ENCODE measurements at places on chromosomes 3 and 15.

- no peak for DNase-seq
Measured at GRCh38 chr3:188542196-188542595, 388.2 kb downstream of the LPP start.

- DNase-seq: no peak
Measured at GRCh38 chr3:142651711-142652110, 55.5 kb downstream of the PLS1 start.

DNA sequence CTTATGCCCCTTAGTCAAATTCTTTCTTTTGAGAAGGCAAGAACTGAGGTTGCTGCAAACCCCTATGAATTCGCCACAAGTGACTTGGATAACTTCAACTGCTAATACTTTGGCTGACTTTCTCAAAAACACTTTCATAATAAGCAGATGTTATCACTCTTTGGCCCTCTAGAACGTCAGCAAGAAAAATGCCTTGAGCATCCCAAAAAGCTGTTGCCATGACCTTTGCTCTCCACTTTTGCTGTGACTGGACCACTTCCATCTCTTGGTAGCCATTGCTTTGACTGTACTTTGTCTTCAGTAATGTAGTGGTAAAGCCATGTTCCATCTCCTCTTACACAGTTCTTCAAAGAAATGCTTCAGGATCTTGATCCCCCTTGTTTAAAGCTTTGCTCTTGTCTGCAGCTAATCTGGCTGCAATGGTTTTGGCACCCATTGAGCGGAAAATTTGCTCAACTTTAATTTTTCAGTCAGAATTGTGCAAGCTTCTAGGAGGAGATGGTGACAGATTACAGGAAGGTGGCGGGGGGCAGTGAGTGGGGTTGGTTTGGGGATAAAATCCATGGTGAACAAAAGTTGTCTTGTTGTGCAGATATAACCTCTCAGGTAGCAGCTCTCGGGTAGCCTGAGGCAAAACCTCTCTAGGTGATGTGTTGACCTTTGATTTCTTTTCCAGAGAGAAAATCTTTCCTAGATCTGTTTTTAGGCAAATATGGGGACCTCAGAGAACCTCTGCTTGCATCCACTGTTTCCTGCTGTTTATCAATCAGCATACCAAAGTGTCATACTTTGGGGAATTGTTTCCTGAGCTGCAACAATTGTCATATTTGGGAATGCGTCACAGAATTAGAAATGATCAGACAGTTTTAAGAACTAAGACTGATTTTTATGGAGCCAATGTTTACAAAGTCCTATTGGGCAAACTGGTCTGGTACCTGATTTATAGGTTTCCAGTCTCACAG lies 83.6 kb downstream of the CCR1 start:
- DNase-seq: no peak

DNA sequence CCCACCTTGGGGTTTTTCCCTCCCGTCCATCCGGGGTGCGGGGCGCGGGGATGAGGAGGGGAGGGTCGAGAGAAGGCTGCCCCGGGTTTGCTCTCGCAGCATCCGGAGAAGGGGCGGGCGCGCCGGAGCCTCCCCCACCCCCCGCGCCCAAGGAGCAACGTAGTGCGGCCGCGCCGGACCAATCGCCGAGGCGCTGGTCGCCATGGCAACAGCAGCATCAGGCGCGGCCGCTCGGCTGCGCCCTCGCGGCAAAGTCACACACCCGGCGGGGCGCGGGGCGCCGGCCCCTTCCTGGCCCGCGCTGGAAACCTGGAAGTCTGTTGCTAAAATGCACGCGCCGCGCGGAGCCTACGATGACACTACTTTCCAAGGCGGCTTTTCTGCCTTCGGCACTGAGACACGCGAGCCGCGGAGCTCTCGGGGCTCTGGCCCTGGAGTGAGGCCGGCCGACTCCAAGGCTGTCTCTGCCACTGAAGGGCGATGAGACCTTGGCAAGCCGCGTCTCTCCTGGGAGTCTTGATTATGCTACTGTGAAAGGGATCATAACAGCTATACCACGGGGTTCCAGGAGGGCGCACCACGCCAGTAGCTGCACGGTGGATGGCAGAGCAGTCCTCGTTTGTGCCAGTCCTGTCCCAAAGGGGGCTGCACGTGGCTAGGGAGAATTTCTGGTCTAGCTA lies at the start of gene IQSEC1:
IQSEC1 (minus strand) TSS at position 104 of the 680 bp plus-strand sequence. CDS start 415 bp downstream, outside the sequence.
- peak; percentile 57 for DNase-seq

- no peak for DNase-seq
Measured at GRCh38 chr3:27127879-27128278, 241.3 kb downstream of the NEK10 start.

DNA sequence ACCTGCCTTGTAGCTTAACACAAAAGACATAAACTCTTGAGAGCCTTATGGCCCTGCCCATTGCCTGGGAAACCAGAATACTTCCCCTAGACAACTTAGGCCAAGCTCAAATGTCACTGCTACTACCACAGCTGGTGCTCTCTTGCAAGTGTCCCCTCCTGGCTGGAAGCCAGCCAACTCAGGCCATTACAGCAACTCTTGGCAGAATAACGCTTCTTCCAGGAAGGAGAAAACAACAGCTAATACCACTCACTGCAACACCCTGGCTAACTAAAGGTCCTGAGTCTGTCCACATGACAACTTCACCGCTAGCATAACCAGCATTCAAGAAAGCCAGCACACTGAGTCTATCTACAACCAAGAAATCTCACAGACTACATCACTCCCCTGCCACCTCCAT lies 5.1 kb upstream of the B4GALT4 start:
- no peak for DNase-seq

DNA sequence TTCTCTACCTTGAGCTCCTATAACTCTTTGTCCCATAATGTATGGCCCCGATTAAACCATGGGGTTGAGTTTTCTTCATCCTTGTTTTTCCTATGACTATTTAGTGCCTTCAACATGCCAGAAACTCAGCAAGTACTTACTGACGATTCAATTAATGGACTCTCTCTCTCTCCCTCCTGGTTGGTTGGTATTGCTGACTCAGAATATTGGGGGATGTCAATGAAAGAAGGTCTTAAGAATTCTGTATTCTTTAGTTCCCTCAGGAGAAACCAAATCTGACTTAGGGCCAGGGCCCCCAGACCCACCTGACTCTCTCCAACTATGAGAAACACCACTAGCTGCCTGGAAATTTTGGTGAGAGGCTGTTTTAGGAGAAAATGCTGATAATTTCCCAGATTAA lies 40.8 kb downstream of the TM4SF4 start:
- no peak for DNase-seq

GRCh38 chr15:87761736-87762509 lies 494.6 kb downstream of the NTRK3 start:
- no peak for DNase-seq

- DNase-seq: no peak
Measured at GRCh38 chr3:52477796-52478095, 17.4 kb upstream of the STAB1 start.

- DNase-seq: no peak
Measured at GRCh38 chr15:91710080-91710698, 143.3 kb upstream of the SLCO3A1 start.

DNA sequence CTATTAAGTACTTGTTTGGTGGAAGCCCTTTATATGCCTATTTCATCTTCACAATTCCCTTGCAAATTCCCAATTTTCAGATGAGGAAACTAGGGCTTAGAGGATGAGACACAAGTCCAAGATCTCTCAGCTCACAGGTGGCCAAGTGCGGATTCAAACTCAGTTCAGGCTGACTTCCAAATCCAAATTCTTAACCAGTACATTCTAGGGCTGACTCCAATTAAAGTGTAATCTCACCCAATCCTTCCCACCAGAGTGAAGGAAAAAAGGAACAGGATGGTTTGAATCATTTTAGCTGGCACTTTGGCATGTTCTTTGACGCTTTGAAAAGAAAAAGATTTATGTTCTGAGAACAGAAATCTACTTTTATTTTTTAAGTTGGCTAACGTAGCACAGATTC lies 12.7 kb downstream of the ARHGEF3 start:
- DNase-seq: no peak

- DNase-seq: no peak
Measured at GRCh38 chr3:141864281-141864970, 12.0 kb upstream of the ATP1B3 start.

DNA sequence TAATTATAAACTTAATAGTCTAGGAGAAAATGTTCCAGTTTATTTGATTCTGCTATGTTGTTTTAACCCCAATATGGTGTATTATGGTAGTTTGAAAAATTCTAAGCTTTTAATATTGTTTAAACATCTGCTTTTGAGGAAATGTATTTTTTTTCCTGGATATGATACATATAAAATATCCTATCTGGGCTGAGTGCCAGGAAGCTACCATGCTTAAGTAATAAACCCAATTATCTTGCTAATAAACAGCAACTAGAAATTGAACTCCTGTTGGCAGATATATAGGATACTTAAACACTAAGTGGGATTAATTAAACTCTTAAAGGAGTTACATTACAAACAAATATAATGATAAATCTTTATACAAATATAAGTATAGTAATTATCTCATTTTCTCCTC lies 293.7 kb upstream of the GRM7 start:
- DNase-seq: no peak

GRCh38 chr3:132675408-132675807 lies 15.3 kb downstream of the UBA5 start:
- no peak for DNase-seq

DNA sequence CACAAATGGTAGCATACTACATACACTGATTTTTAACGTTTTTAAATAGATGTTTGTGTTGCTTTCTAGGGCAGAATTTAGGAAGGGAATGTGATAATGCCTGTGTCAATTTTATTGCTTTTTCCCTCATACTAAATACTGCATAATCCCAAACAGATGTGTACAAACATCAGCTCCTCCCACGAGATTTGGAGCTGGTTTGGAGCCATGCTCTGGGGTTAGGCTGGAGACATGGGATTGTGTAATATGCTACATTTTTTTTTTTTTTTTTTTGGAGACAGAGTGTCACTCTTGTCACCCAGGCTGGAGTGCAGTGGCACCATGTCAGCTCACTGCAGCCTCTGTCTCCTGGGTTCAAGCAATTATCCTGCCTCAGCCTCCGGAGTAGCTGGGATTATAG lies 80.1 kb downstream of the EBLN2 start:
- DNase-seq: no peak

GRCh38 chr15:95541301-95541700 lies 789.2 kb upstream of the NR2F2 start:
- no peak for DNase-seq

GRCh38 chr15:50624616-50625168 lies 61.9 kb downstream of the TRPM7 start:
- DNase-seq: no peak

- no peak for DNase-seq
Measured at GRCh38 chr3:80472961-80473360, 705.2 kb upstream of the ROBO1 start.

- DNase-seq: no peak
Measured at GRCh38 chr15:101069654-101069973, 150.5 kb downstream of the LRRK1 start.

DNA sequence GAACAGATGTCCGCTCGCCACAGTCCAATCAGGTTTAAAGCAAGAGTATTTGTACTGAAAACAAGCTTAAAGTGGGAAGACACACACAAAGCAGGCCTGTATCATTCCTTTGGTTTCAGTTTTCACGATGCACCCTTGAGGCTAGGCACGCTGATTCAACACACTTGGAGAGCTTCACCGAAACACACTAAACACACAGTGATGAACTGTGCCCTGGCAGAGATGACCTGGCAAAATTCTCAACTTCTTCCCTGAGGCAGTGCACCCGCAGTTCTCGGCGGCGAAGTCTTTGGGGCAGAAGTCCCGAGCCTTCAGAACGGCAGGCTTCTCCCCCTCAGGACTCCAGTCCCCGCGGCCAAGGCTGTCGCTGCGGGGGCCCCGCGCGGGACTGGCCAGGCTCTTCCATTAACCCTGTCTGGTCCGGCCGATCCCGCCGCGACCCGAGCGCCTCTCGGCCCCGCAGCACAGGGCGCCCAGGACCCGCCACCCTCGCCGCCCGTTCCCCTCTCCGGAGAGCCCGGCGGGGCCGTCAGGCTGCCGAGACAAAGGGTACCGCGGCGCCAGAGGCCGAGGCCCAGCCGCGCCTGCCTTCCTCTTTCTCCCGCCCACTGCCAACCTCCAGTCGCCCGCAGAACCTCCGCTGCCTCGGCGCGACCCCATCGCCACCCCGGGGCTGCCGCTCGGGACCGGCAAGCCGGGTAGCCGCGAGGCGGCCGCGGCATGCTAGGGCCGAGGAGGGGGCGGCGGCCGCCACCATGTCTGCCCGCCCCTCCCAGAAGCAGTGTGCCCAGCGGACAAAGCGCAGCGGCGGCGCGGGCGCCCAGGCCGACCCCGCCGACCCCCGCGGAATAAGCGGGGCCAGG lies 792 bp downstream of the GABPB1 start:
- peak; percentile 28 for DNase-seq

- DNase-seq: no peak
Measured at GRCh38 chr3:148211725-148212124, 486.0 kb upstream of the AGTR1 start.

DNA sequence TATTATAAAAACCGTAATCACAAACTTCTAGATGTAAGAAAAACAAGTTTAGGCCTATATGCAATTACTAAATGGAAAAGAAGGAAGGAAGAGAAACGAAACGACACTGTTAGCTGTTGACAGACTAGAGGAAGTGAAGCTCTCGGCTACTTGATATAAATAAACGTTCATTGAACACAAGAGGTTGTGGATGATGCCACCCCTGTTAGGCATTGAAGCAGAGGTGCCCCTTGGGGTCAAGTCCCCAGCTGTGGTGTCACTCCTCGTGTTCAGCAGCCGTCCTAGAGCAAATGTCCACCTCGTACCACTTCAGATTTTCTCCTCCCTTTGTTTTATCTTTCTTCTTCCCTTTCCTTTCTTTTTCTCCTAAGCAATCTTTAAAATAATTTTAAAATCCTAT lies 146.5 kb upstream of the UBE2E1 start:
- DNase-seq: no peak

GRCh38 chr3:65593780-65594752 lies 444.7 kb downstream of the MAGI1 start:
- DNase-seq: no peak

GRCh38 chr3:169954142-169954756 lies 12.4 kb upstream of the SEC62 start:
- DNase-seq: no peak

DNA sequence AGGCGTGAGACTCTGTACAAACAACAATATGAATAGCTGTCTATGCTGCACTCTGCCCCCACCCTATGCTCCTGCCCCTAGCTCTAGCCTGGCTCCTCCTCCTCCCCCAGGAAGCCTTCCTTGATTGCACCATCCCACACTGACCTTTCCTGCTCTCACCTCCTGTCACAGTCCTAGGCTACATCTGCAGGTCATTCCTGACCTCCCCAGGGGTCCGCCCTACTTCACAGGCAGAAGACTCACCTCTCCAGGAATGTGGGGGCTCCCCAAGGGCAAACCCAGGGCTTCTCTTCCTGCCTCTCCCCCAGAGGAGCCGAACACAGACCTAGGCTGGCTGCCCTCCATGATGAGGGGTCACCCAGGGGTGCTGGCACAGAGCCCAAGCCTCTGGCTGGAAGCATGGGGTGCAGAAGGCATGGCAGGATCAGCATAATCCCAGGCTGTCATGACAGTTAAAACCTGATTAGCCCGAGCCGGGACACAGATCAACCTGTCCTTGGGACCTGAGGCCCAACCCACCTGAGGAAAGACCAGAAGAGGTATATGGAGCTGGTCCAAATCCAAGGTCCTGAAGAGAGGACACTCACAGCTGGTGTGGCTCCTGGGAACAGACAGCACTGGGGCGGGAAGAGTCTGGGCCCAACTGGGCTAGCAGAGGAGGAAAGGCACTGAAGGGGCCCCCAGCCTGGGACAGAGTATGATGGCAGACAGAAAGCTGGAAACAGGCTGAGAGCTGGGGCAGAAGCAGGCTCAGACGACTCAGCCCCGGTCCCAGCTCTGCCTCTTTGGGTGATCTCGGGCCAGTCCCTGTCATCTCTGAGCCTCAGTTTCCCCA lies 5.9 kb downstream of the SEMA7A start:
- no peak for DNase-seq

GRCh38 chr3:137332297-137332696 lies 374.5 kb downstream of the IL20RB start:
- DNase-seq: no peak
